ENCODE measurements at places on chromosomes 6 and 20.

DNA sequence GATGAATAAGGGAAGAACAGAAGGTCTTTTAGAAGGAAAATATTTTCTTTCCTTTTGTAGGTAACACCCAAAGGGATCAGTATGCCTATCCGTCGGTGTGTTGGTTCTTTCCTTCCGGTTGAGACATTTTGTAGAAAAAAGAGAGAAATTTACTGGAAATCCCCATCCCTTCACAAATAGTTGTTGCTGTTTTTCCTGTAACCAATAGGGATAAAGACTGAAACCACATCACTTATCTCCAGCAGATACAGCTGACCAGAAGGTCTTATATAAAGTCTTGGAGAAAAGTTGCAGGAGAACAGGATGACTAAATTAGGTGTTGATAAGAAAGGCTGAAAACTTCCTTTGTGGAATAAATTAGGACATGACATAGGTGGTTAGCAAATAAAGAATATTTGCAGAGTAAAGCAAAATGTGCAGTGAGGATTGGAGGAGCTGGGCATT, 14.8 kb upstream of the HLA-DRB1 start:
- no peak for DNase-seq

GRCh38 chr20:37914672-37915433, 11.9 kb downstream of the VSTM2L start:
- DNase-seq: no peak

DNA sequence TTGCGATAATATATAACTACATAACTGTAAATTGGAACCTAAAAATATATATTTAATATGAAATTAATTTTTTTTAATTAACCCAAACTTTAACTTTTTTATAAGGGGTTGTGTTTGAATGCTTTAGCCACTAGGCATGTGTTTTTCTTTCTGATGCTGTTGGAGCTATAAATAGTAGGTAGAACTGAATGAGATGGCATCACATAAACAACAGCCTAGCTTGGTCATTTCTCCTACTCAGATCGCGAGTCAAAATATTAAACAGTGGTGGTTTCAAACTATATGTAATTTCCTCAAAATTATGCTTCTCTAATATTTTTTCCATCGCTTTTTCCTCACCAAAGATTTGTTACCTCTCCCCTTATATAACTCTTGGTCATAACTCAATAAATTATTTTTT, 243.2 kb downstream of the ARID1B start:
- DNase-seq: no peak

GRCh38 chr20:32045999-32046398, 6.0 kb upstream of the HCK start:
- no peak for DNase-seq

GRCh38 chr6:37521674-37522073, 22.0 kb upstream of the CCDC167 start:
- peak; percentile 30 for DNase-seq

DNA sequence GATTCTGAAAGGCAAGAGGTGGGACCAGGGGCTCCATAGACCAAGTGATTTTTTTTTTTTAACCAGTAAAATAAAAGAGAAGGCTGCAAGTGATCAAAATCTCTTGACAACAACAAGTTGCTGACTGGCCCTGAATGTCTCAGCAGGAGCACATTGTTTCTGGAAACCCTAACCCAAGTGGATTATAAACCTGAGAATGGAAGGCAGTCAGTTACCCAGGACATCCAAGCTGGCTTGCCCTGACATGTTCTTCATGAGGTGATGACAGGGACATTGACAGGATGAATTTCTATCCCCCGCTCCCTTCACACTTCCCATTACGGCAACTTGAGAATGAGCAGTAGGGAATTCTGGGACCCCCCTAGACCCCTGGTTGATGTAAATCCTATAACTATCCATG, 49.6 kb upstream of the RIPOR2 start:
- no peak for DNase-seq

DNA sequence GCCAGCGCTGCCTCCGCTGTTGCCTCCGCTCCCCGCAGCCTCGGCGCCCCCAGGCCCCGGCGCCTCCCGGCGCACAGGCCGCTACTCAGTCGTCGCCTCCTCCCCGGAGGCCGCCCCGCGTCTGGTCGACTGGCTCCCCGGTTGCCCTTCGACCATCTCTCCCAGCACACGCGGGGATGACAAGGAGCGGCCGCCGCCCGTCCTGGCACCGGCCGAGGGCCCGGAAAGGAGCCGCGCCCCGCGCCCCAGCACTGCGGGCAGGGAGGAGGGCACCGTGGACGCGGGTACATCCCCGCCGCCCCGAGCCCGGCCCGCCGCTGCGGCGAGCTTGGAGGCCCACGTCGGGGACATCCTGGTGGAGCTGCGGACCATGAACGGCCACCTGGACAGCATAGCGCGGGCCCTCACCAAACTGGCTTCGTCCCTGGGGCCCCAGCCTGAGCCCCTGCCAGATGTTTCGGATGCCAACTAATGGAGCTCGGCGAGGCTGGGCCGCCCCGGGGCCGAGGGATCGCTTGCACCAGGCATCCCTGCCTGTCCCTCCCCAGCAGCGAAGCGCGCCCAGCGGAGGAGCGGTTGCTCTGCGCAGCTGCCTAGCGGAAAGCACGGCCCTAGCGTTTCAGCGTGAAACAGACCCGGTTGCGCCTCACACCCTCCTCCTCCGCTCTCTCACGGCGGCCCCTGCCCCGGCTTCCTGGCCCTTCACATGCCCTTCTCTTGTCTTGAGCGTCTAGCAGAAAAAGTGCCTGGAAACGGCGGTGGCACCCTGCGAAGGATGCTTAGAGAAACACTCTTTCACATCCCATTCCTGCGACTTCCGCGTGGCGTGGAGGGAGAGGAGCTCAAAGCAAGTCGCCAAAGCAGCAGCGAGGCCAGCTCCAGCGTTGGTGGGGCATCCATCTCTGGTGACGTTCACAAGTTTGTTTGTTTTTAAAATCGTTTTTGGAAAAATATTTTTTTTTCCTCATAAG, 285.8 kb upstream of the SUPT3H start:
- DNase-seq: peak; percentile 61

GRCh38 chr6:116467096-116467495, 5.9 kb downstream of the CALHM6 start:
- DNase-seq: no peak

DNA sequence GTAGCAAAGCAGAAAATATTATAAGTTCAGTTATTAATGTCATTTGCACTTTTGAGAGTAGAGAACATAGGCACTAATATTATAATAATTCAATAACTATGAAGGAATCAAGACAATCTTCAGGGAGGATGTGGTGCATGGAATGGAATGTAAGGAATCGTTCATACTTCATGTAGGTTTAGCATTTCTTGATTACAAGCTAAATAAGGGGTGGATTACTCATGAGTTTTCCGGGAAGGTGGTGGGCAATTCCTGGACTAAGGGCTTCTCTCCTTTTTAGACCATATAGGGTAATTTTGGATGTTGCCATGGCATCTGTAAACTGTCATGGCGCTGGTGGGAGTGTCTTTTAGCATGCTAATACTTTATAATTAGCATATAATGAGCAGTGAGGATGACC, 9.1 kb upstream of the BTNL2 start:
- no peak for DNase-seq

DNA sequence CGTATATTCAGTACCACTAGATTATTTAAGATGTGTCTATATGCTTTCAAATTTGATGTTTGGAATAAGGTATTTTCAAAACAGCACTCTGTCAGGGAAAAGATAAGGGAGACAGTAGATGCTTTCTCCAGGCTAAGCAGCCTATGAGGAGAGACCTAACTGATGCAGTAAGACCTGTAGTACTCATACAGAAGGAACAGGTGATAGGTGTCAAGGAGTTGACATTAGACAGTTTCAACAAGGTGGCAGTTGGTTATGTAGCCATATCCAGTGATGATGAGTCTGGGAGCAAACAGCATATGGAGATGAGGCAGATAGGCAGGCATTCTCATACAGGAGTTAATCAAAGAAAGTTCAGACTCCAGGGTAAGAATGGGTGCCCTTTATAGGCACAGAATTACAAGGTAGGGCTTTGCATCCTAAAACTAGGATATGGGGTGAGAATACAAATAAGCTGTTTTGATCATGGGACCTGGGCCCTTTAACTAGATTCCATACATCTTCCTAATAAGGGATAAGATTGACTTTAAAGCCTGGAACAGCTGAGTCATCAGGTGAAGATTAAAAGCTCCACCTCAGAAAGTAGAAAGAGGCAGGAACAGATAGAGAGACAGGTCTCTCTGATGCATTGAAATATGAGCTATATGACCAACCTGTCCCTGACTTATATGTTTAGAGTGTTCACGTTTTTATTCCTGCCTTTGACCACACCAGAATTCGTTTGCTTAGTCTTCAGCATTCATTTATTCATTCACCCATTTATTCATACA, 7.9 kb downstream of the RSPH4A start:
- no peak for DNase-seq

GRCh38 chr6:97040355-97040860, 115.9 kb downstream of the KLHL32 start:
- no peak for DNase-seq

DNA sequence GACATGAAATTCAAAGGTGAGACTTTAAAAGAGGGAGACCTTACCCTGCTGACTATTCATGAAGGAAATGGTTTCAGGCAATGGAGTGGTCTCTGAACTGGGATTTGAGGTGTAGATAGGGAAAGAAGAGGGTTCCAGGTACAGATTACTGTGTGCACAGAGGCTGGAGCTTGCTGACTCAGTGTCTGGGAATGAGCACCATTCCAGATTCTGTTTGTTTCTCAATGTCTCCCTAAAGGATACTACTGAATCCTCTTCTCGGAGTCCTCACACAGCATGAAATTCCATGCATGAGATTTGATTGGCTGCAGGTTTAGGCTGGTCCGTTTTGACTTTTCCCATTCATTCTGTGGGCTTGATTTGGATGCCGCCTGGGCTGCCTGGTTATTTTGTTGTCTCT, 49.0 kb downstream of the PPP1R14C start:
- DNase-seq: no peak

- DNase-seq: no peak
Measured at GRCh38 chr6:29864037-29864810, 36.6 kb downstream of the HLA-G start.

DNA sequence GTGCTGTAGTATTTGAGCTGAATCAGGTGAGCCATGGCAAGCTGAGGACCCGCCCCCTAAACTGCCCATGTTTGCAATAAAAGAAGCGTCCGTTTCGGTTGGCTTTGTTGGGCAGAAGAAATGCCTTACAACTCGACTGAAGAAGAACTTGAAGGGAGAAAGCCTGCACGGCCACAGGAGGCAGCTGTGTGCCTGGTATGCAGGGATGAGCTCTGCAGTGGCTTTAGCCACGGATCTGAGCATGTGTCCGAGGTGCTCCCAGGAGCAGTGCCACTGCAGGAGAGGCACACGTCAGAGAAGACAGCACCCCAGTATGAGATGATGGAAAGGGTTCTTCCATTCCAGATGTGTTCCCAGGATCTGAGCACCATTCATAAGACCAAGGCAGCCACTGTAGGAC, 23.5 kb downstream of the KIZ start:
- no peak for DNase-seq

GRCh38 chr20:62461157-62461556, 14.6 kb downstream of the GATA5 start:
- no peak for DNase-seq

- no peak for DNase-seq
Measured at GRCh38 chr20:13455713-13456112, 183.0 kb downstream of the TASP1 start.

- DNase-seq: no peak
Measured at GRCh38 chr6:111952821-111953540, 79.7 kb upstream of the FYN start.

DNA sequence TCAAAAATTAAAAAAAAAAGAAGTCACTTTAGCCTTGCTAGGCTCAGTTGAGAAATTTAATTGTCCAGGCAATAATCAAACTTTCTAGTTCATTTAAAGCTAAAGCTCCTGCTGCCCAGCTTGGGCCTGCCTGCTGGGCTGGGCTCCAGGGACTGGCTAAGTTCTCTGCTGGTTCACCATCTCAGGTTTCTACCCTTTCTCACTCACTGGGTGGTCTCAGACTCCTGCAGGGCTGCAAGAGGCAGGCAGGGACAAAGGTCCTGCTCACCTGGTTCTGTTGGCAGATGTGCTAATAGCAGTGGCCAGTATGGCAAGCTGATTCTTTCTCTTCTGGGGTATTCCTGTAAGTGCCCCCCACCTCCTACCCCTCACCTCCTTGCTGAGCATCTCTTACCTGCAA, 21.2 kb upstream of the RTF2 start:
- DNase-seq: no peak

DNA sequence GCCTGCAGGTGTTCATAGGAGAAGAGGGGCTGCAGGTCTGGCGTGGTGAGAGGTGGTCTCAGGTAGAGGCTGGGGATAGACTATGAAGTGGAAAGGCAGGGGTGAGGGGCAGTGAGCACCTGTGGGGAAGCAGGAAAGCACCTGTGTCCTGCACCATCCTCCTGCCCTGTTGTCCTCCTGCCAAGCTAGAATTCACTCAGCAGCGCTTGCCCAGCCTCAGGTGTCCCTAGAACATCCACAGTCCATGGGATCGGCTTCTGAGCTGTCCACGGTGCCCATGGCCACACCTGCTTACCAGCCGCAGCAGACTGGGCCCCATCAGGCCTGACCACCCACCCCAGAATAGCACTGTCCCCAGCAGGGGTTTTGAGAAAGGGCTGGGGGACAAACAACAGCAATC, 456.2 kb upstream of the SULF2 start:
- no peak for DNase-seq

DNA sequence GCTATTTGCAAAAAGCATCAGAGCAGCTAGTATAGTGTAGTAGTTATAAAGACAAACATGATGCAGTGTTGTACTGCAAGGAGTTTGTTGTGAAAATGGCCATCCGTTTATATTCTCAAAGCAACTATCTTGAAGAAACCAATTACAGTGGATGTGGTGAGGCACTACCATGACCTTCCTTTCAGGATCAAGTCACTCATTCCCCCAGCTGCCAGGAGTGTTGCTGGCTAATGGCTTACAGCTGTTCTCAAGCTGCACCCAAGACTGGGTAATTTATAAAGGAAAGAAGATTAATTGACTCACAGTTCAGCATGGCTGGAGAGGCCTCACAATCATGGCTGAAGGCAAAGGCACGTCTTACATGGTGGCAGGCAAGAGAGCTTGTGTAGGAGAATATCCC, 29.0 kb downstream of the ADGRF4 start:
- DNase-seq: no peak

All from activated CD4-positive, alpha-beta T cell treated with anti-CD3 and anti-CD28 coated beads, Interleukin-2, amount 50 U/mL, for 48 hours (primary cell).